HT1080 (cell line): ENCODE measurements at places on chromosomes 3 and 15.

- no peak for DNase-seq
Measured at GRCh38 chr3:131371688-131372066, 9.9 kb upstream of the NUDT16 start.

DNA sequence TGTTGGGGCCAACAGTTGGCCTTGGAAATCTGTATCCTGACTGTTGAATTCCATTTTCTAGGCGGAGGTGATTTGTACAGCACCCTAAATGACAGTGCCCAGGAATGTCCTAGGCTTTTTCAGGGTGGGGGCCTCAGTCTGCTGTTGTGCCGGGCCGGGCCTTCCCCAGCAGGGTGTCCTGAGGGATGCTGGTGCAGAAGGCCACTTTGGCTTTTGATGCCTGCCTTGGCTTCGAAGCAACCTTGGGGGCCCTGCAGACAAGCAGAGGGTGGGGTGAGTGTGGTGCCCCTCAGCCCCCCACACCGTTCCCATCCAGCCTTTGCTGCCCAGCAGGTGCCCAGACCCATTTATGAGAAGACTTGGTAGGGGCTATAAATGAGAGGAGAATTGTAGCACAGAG, 33.0 kb downstream of the SYNM start:
- DNase-seq: no peak

DNA sequence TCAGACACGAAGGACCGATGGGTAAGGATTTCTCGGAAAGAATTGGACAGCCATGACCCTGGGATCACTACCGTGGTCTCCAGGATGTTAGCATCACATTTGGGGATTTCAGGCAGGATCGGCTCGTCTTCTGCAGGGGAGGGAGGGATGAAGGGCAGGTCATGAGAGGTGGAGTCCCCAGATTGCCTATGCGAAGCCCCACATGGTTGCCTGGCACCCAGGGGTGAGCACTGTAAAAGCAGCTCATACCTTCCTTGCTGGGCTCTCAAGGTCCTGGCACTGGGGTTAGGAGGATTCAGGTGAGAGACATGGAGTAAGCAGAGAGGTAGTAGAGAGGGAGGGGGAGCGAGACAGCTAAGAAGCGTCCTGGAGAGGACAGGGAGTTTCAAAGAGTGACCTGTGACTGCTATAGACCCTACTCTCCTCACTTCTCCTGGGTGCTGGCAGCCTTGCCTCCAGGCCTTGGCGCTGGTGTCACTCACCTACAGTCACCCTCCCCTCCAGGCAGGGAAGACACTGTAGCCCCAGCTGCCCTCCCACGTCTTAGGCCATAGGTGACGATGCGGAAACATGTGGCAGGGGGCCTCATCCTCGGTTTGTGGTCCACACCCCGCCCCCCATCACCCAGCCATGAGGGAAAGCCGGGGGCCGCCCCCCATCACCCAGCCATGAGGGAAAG, 15.0 kb upstream of the EHD4 start:
- no peak for DNase-seq

DNA sequence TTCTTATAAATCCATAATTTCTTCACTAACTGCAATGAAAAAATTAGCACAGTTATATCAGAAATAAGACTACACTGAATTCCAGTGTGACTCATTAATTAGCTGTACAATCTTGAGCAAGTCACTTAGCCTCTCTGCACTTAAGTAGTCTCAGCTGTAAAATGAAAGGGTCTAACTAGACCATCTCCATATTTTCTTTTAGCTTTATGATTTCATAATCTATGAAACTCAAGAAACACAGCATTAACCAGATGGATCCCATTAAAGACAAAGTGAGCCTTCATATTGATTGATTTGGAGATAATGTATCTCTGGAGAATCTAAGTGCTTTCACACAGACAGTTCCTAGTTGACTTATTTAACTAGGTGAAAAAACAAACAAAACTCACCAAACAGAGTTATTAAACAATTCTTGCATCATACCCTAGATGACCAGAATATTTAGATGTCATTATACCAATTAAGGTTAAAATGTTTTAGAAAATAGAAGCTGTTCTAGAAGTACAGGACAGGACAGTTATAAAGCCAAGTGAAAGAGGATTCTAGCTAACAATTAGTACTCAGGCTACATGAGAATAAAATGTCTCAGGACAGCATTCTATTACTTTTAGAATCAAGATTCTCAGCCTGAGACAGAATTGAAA, 11.2 kb downstream of the CSNK1G1 start:
- no peak for DNase-seq

DNA sequence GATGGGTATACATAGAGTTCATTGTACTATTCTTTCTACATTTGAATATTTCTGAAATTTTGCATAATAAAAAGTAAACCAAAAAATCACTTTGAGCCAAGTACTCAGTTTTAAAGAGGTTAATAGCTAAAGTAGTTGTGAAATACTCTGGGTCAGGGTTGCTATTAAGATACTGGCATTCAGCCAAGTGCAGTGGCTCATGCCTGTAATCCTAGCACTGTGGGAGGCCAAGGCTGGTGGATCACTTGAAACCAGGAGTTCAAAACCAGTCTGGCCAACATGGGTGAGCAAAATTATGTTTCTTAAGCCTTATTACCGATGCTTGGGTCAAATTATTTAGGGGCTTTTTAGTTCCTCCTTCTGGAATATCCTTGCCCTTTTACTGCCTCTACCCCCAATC, 122.0 kb upstream of the MELTF start:
- DNase-seq: peak; percentile 78

GRCh38 chr15:96264801-96265515, 65.5 kb upstream of the NR2F2 start:
- no peak for DNase-seq

DNA sequence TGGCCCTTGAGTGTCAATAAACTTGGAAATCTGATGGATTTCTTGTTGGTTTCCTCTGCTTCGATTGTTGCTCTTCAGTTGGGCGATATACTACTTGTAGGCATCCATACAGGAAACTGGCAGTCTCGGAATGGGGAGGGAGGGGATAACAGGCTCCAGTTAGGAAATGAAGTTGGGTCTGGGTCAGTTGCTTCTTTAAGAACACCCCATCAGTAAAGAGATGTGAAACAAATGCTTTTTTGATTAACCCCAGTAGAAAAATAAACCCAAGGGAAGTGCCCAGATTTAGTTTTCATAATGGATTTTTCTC, 681 bp downstream of the CHMP2B start:
- DNase-seq: no peak
